ENCODE measurements at places on chromosomes 6 and 20.

GRCh38 chr6:93721386-93722048 is 302.2 kb upstream of the EPHA7 start:
- DNase-seq = peak; percentile 37

DNA sequence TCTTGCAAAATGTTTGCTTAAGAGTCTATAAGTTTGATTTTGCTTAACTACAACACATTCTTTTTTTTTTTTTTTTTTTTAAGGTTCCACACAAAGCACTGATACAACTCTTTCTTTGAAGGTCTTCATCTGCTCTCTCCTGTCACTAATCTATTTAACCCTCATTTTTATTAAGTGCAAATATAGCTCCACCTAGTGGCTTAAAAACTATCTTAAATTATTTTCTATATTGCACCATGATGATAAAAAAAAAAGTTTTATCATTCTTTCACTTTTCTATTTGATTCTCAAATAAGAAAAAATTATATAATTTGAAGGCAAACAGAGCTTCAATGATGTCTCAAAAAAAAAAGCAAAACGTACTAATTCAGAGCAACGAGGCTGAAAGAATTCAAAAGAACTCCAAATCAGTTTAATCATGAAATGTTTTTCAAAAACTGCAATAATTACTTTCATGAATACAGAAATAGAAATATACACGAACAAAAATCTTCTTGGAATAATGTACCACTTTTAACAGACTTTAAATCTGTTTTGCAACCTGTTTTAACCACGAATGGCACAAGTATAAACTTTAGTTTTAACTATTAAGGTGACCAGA is 12.8 kb downstream of the ESF1 start:
- peak; percentile 49 for DNase-seq

DNA sequence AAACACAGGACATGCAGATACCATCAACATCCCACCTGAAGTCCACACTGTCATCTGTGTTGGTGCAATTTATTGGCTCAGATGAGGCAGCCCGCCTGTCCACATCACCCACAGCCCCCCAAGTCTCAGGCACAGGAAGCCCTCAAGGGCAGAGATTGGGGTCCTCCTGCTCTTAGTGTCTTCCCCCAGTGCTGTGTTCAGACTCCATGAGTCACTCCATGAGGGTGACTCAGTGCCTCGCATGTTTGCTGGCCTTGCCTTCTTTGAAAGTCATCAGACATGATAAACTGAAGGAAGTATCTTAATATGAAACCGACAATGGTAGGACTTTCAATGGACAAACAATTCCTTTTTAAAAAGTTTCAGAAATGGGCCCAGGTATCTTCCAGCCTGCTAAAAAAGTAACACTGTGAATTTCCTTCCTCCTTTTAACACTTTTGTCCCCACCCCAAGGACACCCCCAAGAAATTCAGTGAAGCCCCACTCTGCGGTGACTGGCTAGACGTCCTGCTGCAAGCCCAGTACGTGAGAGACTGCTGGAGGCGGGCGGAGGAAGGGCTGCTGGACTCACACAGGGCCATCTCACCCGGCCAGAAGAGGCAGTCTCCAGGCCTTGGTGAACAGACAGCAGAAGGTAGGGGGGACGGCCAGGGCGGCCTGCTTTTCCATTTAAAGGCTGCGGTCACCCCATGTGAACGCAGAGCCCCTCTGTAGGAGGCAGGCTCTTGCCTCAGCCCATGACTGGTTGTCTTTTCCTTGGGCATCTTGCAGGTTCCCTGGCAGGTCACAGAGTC is 43.0 kb upstream of the KCNK16 start:
- DNase-seq = no peak

DNA sequence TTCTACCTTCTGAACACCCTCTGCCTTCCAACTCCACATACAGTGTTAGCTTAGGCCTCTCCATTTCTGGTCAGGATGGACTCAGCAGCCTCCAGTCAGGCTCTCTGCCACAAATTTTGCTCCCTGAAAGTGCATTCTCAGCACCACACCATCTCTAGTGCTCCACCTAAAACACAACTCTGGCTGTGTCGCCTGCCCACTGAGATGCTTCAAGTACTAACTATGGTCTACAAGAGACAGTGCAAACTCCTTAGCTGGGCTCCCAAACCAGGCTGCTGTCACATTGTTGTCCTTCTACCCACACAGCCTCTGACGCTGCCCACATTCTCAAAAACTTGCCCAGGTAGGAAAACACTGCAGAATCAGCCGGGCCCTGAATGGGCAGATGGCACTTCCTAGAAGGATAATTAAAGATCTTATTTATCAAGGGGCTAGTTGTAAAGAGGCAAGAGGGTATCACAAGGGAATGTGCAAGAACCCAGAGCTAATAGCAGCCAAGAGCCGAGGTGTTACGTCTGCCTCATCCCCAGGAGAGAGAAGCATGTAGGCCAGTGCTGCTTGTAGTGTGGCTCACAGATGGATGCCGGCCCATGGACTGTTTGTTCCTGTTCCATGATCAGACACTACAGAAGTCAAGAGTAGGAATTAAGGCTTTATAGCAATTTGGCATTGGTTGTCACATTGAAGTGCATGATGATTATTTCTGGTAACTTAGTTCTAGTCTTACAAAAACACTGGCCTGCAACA is 189.7 kb downstream of the LRFN2 start:
- DNase-seq = no peak

GRCh38 chr6:16239798-16240123 is 1.4 kb downstream of the GMPR start:
- DNase-seq = no peak

DNA sequence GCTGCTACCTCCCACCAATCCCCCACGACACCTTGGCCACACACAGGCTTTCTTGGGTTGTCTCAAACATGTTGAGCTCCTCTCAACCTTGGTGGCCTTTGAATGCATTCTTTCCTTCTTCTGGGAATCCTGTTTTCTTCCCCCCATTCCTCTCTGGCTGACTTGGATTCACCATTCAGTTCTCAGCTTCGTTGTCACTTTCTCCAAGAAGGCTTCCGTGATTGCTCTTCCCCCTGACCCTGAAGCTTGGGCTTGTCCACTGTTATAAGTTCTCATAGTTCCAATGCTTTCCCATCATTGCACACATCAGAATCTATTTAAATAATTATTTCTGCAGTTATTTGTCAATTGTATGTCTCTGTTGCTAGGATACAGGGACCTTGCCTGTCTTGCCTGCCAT is 64.2 kb downstream of the RBM38 start:
- DNase-seq = no peak

DNA sequence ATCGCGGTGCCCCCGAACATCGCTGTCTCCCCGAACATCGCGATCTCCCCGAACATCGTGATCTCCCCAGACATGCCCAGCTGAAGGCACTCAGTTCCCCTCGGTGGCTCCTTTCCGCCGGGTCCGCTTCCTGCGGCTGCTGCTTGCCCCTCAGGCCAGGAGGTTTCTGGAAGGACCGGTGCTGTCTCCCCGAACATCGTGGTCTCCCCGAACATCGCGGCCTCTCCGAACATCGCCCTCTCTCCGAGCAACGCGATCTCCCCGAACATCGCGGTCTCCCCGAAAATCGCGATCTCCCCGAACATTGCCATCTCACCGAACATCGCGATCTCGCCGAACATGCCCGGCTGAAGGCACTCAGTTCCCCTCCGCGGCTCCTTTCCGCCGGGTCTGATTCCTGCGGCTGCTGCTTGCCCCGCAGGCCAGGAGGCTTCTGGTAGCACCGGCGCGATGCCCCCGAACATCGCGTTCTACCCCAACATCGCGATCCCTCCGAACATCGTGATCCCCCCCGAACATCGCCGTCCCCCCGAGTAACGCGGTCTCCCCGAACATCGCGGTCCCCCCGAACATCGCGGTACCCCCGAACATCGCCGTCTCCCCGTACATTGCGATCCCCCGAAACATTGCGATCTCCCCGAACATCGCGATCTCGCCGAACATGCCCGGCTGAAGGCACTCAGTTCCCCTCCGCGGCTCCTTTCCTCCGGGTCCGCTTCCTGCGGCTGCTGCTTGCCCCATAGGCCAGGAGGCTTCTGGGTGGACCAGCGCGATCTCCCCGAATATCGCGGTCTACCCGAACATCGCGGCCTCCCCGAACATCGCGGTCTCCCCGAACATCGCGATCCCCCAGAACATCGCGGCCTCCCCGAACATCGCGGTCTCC is 808 bp downstream of the ULBP1 start:
- no peak for DNase-seq

DNA sequence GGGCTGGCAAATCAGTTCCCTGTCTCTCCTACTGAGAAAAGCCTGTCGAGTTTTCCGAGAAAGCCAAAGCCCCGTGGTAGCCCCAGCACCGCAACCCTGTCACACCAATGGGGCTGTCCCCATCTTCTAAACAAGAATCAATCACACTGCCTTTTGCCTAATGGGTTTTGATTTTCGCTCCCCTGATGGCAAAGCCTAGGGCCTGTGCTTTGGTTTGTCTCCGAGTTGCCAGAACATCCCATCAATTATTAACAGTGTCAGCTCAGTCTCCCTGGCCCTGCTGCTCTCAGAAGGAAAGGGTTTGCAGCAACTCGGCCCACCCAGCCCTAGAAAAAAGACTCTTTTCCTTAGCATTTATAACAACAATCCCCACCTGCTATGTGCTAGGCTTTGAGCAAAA is 4.2 kb downstream of the KCNB1 start:
- no peak for DNase-seq

DNA sequence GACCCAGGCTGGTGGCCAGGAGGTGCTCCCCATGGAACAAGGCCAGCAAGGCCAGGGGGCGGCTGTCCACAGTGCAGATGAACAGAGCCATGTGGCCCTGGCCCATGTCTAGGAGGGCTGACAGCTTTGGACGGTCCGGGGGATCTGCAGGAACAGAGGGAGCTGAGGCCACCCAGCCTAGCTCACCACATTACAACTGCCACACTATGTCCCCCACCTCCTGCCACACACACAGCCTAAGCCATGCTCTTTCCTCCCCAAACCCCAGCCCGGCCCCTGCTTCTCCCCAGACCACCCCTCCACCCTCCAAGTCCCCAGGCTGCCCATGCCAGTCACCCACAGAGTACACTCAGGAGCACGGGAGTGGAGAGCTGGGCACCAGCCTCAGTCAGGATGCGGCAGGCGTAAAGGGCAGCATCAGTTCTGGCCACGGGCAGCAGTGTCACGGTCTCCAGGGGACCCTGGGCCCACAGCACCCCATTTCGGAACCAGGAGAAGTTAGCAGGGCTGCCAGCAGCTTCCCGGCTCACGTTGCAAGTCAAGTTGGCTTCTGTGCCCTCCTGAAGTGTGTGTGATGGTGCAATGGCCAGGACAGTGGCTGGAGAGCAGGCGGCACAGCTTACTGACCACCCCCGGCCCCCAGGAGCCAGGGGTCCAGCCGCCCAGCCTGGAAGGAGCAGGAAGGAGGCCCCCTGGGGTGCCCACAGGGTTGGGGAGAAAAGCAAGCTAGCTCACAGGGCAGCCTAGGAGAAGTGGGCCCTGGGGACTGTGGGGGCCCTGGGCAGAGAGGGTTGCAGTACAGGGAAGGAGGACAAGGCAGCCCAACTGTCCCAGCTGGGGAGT is 15.2 kb upstream of the ADAM33 start:
- DNase-seq = no peak

- no peak for DNase-seq
These were observed 3.3 kb upstream of the LIME1 start for GRCh38 chr20:63733117-63733516.

DNA sequence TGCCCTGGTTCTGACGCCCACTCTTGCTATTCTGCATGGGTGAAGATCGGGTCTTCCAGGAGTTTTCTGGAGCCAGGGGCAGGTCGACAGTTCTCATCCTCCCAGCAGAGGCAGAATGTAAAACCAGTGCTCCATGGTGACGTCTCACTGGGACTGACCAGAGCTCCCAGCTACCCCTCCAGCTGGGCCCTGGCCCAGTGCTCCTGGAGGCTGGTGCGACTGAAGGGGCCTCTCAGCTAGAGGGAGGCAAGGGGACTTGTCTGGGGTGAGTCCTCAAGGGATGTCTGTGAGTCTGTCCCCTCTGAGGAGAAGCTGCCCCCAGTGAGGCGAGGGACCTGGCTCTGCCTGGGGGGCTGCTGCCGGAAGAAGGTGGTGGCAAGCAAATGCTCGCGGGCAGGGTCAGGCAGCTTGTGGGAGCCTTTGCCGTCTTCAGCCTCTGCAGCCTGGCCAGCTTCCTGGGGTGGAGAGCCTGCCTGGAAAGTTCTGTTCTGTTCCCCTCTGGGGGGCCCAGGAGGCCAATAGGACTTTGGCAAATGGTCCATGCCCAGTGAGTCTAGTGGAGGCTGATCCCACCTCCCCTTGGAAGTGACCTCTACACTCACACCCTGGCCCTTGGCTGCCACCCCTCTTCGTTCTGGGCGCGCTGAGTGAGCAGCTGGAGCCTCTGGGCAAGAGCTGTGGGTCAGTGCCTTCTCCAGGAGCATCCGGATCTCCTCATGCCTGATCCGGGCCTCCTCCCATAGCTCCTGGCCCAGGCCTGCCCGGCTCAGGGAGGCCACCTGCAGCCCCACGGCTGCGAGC is 47.5 kb downstream of the KIAA1755 start:
- no peak for DNase-seq

DNA sequence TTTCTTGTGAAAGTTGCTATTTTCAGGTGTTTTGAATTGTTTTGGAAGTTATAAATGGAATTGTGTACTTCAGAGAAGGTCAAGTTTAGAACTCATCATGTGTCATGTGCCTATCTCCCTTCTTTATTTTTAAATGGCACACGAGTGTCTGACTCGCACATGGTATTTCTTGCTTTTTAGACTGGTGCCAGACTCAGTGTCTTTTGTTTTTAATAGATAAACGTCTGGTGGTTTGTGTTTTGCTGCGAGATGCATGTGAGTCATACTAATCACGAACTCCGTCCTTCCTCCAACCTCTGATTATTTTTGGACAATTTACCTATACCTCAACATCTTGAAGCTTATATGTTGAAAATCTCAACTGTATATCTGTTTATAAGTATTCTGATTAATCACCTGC is 292.1 kb downstream of the CDKAL1 start:
- no peak for DNase-seq

Measured in hepatocyte (in vitro differentiated cells).